Frontal cortex (tissue), 4 donors: ENCODE measurements at places on chromosomes 4 and X.

GRCh38 chrX:17488036-17488435, 113.0 kb downstream of the NHS start:
- DNase-seq = no peak

- DNase-seq = no peak
These were observed 32.4 kb upstream of the PDLIM3 start for GRCh38 chr4:185567381-185568376.

DNA sequence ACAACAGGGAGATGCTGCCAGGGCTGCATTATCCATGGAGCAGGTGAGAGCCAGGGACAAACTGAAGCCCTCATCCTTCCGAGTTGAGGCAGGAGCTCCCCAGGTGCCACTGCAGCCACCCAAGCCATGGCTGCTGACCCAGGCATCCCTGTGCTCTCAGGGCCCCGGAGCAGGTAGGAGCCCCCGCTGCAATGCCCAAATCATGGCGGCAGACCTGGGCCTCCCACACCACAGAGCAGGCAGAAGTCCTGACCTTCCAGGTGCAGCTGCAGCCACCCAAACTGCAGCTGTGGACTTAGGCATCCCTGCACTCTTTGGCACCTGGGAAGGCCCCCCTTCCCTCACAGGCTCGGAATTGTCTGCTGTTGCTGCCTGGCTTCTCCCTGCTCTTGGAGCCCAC, 443.6 kb downstream of the ARAP2 start:
- DNase-seq = no peak

DNA sequence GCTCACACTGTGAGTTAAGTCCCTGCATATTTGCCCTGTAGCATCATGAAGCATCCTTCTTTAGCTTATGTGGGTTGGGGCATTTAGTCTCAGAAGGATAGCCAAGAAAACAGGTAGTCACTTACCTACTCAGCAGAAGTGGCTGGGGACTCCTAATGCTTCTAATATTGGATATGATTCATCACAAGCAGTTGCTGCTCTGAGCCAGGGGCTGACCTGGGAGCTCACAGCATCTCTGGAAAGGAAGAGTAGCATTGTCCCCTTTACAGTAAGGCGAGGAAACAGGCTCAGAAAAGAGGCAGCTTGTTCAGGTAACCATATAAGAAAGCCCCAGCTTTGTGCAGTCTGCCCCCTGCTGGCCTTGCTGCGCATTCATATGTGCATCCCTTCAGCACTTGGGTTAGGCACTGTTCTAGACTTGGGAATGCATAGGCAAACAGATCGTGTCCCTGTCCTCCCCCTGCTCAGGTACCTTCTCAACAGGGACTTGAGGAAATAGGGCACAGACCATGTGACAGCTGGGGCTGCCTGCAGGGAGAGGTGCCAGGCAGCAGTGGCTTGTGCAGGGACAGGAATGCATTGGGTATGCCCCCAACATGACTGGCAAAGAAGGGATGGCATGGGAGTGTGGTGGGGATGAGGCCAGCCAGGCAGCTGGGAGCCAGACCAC, 35.7 kb upstream of the TBC1D14 start:
- peak; percentile 41 for DNase-seq

- DNase-seq = no peak
These were observed 17.3 kb downstream of the CLCN4 start for GRCh38 chrX:10174051-10174450.

DNA sequence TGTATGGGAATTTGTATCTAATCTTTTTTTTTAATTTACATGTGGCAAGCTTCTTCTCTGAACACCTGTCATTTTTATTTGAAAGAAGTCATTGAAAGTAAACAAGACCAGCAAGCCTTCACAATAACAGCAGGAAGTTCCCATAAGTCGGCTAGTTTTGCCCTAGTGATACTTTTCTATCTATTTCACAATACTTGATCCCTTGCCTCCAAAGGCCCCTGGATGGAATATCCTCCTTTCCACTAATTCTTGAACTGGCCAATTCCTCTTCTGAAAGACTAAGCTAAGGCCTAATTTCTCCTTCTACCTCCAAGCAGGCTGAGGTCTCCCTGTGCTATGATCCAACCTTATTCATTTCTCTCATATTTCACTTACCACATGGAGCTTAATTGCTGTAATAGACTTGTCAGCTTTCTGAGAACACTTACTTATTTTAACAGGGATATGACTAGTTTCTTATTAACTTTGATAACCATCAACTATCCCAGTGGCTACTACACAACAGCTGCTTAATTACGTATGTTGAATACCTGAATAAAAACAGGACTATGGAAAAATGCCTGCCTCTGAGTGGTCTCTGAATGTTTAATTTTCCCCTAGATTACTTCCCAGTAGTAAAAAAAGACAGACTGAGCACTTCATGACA, 194.2 kb downstream of the MAD2L1 start:
- DNase-seq = no peak

DNA sequence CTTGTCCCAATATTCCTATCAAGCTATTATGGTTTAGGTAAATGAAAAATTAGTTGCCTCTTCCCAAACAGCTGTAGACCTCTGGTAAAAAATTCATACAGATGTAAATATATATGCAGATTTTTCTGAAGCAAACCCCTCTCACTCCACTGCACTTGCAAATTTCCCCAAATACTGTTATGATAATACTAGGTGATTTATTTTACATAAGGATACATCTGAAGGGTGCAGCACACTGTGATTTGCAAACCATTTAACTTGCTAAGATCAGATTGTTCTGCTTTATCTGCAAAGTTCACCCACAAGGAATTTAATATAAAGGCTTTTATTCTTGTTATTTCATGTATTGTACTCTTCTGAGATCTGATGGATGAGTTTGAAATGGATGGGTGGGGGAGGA, 177.0 kb downstream of the GPAT3 start:
- no peak for DNase-seq

DNA sequence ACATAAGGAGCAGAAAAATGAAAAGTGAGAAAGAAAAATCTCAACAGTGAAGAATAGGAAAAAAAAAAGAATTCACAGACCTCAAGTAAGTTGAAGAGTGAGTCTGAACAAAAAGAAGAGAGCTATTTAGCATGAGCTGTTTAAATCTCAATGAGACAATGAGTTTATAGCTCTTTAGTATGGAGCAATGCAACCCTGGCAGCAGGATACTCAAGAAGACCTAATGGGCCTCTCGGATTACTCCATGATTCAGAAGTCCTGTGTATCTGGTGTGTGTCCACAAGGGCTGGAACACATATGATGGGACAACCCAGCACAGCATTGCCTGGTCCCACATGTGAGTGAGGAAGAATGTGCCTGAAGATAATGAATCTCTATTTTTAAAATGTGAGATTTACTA, 563.1 kb upstream of the INTU start:
- DNase-seq = no peak

- DNase-seq = no peak
These were observed 114.2 kb downstream of the CDS1 start for GRCh38 chr4:84697159-84697558.

DNA sequence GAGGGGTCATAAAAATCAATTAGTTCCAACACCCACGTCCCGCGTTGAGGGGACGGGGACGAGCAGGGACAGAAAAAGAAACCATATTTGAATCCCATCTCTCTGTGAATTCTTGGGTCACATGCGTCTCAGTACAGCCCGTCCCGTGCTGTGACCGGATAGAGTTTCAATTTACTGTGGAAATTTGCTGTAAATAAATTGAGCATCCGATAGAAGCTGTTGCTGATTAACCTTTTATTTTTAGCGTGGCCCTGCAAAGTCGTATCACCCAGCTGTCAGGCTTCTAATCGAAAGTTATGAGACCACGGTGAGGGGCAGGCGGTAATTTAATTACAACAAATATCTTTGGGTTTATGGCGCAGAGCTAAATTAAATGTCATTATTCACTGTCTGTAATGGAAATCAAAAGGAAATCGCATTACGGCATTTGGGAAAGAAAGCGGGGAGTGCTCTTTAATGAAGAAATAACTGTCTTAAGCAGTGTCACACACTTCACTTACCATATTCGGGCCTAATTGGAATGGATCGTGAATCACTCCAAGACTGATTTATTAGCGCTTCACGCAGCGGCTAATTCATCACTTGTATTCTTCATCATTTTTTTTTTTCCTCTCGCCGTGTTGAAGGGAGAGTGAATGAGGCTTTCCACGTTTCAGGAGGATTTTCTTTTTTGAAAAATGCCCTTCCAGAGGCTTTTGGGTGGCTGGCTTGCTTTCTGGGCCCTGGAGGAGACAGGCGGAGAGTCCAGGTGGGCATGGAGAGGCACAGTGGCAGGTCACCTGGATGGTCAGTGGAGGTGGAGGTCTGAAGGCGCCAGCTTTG, 7.3 kb downstream of the SHOX start:
- no peak for DNase-seq

GRCh38 chrX:136910565-136911035, 30.1 kb upstream of the RBMX start:
- DNase-seq = no peak
